Esophagus muscularis mucosa (tissue), 4 donors: ENCODE measurements at places on chromosomes 2 and 18. TPM values are rescaled to one million over a fixed set of nuclear protein-coding genes. Genes with fewer than 3 reads are reported as not detected.

Gene ANKRD30B
- not detected for total RNA-seq

DNA sequence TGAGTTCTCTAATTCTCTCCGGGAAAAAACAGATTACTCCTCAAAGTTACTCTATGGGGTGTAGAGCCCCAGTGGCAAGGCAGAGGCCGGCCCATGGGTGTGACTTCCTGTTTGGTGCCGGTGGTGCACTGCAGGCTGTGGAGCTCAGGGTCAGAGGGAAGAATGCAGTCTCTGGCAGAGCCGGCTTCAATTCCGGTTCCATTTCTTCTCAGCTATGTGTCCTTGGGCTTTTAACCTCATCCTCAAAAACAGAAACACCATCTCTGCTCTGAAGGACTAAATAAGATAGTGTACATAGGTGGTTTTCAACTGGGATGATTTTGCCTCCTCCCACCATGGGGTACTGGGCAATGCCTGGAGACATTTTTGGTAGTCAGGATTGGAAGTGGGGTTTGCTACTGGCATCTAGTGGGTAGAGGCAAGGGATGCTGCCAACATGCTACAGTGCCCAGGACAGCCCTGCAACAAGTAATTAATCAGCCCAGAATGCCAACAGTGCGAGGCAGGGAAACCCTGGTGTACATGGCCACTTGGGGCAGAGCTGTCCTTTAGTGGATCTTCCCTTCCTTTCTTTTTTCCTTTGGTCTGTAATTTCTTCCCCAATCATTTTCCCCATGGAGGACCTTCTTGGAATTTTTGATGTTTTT lies 81.2 kb downstream of the INSIG2 start:
- no peak overlapping the region for H3K27ac ChIP-seq
- no peaks in the 10 kb centered on the region for H3K36me3 ChIP-seq
- no peaks in the 10 kb centered on the region for H3K4me1 ChIP-seq
- no peak overlapping the region for H3K4me3 ChIP-seq

DNA sequence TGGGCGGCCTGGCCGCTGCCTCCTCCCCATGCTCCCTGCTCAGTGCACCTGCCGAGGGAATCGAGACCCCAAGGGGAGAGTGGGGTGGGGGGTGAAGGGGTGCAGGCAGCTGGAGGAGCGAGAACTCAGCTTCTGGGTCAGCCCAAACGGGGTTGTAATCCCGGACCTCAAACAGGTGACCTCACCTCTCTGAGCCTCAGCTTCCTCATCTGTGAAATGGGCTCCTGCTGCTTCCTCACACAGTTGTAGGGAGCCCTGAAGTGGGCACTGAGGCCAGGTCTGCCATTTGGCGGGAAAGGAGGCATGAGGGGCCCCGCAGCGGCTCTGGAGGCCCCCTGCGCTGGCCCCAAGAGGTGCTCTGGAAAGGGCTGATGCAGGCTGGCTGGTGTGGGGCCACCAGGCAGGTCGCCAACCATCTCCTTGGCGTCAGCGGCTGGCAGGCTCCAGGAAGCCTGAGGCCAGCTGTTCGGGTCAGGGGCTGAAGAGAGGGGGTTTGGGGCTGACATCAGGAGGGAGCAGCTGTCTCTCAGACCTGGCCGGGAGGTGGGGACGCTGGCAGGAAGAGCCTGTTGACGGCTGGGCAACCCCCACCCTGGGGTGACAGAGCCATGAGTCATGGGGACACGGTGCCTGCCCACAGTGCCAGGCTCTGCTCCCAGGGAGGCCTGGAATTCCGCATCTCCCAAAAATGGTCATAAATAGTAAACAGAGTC lies 4.9 kb downstream of the KLHL30 start:
- H3K4me1 ChIP-seq: peaks cover 29% of the 10 kb centered on the region
- no peak overlapping the region for H3K4me3 ChIP-seq
- no peaks in the 10 kb centered on the region for H3K27me3 ChIP-seq
- no peak overlapping the region for H3K27ac ChIP-seq
- peaks cover 6% of the 10 kb centered on the region for H3K36me3 ChIP-seq

Gene C2orf78
- not detected for total RNA-seq

Gene STK39
- total RNA-seq: 49.1 TPM

Gene COL3A1
- total RNA-seq: 480 TPM

DNA sequence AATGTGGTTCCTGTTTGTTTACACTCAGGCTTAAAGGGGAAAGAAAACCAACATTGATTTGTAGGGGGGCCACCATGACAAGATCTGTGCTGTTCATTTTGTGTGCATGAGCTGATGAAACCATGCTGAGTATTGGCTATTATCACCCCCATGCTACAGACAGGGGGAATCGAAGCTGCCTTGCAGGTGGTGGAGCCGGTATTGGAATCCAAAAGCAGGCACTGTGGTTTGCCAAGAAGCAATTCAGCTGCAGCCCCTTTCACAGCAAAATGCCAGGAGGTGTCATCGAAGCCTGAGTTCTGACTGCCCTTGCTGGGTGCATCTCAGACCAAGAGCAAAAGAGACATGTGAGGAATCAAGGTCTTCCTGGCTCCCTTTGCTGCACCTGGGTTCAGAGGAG lies 221.9 kb downstream of the UXS1 start:
- H3K36me3 ChIP-seq: no peaks in the 10 kb centered on the region
- H3K27ac ChIP-seq: no peak overlapping the region
- DNase-seq: no peak

Gene RGPD6
- total RNA-seq: 51.5 TPM

- no peaks in the 10 kb centered on the region for H3K36me3 ChIP-seq
- H3K4me3 ChIP-seq: no peak overlapping the region
- H3K4me1 ChIP-seq: no peaks in the 10 kb centered on the region
- H3K27ac ChIP-seq: no peak overlapping the region
- no peaks in the 10 kb centered on the region for H3K27me3 ChIP-seq
These were observed 54.9 kb downstream of the DSC3 start for GRCh38 chr18:30987467-30988241.
